ENCODE measurements at places on chromosomes 12 and 14.

- peak; percentile 58 for DNase-seq
Observed at GRCh38 chr12:46267825-46268582, 839 bp downstream of the SLC38A1 start.

DNA sequence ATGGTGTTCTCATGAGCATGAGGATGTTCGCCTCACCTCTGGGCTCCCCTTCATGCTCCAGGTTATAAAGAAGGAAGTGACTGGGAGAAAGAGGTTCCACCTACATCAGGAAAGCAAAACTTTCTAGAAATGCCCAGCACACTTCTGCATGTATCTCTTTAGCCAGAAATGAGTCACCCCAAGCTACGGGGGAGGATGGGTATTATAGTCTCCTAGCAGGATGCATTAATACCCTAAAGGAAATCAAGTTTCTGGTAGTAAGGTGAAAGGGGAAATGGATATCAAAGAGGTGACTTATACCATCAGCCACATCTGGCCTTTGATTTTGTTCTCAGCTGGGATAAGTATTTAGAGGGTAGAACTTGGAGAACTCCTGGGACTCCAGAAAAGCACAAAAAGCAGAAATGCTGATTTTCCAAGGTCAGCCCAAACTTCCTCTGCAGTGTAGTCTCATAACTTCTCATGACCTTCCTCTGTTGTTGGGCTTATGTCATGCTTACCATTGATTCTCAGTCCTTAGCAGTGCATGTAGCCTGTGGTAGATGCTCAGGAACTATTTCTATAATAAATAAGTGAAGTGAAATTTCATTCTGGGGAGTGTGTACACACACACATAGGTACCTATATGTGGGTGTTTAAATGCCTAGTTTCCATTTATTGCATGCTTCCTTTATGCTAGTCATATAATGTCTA lies 209.4 kb upstream of the CRY1 start:
- no peak for DNase-seq

GRCh38 chr14:103319422-103319821 lies 14.6 kb upstream of the EIF5 start:
- DNase-seq = no peak

GRCh38 chr12:71719647-71720370 lies 33.9 kb downstream of the TMEM19 start:
- DNase-seq = no peak

DNA sequence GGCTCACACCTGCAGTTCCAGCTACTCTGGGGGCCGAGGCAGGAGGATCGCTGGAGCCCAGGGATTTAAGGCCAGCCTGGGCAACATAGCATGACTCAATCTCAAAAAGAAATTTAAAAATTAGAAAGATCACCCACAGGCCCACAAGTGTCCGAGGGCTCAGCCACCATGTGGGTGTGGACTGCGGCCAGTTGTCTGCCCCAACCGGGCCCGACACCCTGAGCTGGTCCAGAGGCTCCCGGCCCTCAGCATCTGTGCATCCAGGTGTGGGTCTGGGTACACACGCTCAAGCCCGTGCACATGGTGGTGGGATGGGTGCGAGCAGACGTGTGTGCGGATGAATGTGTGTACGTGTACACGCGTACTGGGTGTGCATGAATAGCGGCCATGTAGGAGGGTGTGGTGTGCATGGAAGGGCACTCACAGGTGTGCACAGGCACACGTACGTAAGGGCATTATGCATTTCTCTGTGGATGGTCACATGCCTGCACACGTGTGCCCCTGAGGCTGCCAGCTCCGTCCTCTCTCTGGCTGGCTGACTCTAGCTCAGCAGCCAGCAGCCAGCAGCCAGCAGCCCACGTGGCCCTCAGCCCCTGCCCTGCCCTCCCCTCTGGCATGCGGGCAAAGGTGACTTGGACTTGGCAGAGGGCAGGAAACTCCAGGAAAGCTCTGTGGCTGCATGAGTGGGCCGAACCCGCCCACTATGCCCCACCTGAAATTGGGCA lies 23.3 kb upstream of the NUDT14 start:
- DNase-seq = no peak

GRCh38 chr12:64522807-64523206 lies 70.9 kb downstream of the TBK1 start:
- no peak for DNase-seq

- DNase-seq = no peak
Observed at GRCh38 chr14:89163031-89163636, 253.9 kb downstream of the FOXN3 start.

DNA sequence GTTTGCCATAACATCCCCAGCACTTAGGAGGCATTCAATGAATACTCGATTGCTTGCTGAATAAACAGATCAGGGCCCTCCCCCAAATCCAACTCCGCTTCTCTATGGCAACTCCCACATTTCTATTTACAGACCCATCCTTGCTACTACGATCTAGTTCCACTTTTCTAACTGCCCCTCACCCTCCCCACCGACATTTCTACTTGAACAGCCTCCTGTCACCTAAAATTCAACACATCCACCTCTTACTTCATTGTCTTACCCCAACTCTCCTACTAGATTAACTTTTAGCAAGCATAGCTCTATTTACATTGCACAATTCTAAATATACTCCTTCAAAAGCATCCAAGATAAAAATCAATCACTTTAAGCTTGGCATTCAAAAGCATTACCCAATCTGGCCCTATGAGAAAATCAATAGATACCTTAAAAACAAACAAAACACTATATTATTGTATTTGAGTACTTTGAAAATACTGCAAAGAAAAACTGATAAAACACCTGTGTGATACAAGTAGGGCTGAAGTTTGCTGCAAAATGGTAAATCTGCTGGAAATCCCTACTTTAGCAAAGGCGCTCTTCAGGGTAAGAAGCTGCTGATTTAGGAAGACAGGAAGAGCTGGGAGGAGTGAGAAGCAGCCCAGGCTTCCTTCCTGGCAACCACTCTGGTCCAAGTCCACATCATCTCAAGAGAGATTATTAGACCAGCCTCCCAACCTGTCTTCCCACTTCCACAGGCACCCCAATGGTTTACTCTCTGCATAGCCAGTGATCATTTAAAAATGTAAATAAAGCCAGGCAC lies 96.4 kb downstream of the HECTD4 start:
- DNase-seq = peak; percentile 5

- DNase-seq = peak; percentile 97
Observed at GRCh38 chr12:51424662-51425539, at the start of gene SLC4A8. TSS of gene SLC4A8 (plus strand) at chr12:51424831. CDS start at chr12:51424988, 157 bp downstream.

DNA sequence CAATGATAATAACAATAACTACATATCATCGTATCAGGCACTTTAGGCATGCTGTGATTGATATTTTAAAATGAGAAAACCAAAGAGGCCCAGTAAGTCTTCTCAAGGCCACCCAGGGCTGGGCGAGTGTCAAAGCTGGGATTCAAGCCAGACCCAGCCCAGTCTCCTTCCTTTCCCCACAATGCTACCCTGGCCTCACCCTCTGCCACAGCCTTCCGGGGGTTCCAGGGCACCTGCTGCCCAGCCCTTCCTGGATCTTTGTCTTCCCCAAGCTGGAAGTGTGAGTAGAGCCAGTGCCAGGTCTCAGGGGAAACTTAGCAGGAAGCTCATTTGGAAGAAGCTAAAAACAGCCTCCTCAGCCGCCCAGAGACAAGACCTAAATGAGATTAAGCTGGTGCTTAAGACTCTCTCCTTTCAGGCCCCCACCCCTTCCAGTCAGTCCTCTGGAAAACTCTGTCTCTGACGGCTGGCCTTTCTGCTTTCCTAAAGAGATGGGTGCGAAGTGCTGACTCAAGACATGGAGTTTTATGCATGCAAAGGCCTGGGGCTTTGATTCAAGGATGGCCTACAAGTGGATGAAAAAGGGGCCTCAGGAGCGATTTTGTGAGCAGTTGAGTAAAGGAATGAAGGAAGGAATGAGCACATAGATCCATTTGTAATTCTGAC lies 184.2 kb downstream of the KCNA5 start:
- DNase-seq = no peak

DNA sequence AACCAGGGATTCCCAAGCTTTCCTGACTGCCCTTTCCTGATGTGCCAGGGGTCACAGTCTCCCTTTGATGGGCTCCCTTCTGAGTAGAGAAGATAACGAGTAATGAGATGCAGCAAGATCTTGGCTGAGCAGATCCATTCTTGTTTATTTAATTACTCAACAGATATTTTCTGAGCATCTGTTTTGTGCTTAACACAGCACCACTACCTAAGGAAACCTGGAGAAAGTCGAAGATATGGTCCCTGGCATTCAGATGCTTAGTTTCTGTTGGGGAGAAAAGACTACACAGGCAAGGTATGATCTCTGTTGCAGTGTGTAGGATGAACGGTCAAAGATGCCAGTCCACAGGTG lies 3.9 kb downstream of the AJUBA start:
- DNase-seq = no peak

DNA sequence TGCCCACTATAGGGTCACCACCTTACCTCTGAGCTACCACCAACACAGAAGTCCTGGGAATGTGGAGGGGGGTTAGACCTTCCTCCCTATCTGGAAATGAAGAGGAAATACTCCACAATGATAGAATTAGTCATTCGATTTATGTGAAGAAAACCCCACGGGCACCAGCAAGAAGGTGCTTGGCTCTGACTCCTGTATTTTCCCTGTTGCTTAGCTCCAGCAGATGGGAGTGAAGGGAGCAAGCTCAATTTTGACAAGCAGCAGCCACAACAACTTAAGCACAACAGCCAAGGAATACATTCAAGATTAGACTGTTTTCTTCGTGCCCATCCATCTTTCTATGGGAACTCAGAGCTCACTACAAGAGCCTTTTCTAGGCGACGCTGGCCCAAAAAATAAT lies 191.7 kb downstream of the SPTSSA start:
- DNase-seq = no peak

DNA sequence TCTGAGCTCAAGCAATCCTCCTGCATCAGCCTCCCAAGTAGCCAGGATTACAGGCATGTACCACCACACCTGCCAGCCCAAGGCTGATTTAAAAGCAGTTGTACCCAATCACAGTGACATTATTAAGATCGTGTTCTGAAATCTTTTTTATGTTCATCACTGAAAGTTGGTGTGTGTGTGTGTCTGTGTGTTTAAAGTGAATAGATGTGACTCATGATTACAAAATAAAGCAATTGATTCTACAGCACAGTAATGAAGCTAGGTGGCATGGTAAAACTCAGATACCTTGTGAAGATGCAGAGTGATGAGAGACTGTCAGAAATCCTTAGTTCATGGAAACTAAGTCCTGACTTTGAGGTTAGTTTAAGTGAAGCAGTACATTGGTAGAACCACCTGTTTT lies 74.2 kb upstream of the ATP2B1 start:
- DNase-seq = no peak

- DNase-seq = no peak
Observed at GRCh38 chr12:122747224-122748135, 5.1 kb upstream of the DENR start.

DNA sequence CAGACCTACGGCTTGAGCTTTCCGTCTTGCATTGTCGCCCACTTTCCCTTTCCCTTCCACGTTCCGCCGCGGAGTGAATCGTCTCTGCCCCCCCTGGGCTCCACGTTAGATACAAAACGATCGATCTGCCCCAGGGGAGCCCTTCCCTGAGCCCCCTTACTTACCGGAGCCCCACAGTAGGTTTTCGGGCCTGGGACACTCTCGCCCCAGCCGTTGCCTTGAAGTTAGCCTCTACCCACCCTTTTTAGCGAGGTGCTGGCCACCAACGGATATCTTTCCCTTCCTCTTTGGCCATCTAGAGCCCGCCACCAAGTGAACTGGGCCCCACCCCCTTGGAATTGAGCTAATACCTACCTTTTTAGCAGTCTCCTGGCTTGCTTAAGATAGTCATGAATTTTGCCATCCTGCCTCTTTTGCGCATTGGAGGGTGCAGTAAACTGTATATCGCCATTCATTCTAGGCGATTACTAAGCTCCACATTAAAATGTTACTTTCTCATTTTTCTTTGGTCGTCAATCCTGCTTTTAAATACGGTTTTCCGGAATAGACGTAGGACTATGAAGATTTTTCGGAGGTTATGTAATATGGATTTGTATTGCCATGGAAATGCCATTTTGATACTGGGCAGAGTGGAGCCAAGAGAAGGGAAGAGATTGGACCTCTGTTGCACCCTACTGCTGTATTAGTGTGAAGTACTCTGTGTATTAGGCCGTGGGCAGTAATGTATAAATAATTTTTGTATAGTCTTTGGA lies 764 bp downstream of the RBM25 start:
- DNase-seq = no peak

GRCh38 chr14:61388976-61389576 lies 67.7 kb downstream of the PRKCH start:
- DNase-seq = no peak

DNA sequence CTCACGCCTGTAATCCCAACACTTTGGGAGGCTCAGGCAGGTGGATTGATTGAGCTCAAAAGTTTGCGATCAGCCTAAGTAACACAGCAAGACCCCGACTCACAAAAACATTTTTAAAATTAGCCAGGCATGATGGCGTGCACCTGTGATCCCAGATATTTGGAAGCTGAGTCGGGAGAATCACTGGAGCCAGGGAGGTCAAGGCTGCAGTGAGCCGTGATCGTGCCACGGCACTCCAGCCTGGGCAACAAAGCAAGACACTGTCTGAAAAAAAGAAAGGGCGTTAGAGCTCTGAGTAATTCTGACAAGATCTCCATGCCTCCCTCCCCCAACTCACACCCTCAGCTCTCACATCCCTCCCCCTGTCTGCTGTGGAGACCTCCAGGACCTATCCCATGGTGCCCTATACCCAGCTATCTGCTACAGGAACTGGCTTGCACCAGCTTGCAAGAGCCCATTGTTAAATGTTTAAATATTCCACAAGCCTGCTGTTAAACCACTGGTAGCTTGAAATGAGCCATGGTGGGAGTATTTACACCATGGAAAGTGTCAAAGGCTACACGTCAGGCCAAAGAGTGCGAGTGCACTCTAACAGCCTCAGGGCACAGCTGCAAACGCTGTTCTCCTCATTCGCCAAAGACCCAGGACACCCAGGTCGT lies 35.1 kb upstream of the PPP2R5C start:
- no peak for DNase-seq

DNA sequence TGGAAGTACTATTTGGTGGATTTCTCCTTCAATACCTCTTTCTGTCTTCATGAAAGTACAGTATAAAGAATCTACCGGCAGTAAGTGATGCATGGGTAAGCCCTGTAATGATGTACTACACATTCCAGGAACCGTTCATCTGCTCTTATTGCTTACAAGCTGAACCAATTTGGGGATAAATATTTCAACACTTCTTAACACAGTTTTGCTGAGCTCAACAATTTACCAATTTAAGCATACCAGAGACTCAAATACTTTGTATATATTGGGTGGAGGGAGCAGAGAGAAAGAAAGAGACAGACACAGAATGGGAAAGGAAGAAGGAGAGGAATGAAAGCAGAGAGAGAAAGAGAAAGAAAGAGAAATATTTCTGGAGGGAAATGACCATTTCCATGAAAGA lies 821.1 kb upstream of the FLRT2 start:
- DNase-seq = no peak

- DNase-seq = no peak
Observed at GRCh38 chr12:75852143-75852542, 179.4 kb downstream of the PHLDA1 start.

- DNase-seq = no peak
Observed at GRCh38 chr14:23137192-23137812, 18.2 kb upstream of the CEBPE start.

DNA sequence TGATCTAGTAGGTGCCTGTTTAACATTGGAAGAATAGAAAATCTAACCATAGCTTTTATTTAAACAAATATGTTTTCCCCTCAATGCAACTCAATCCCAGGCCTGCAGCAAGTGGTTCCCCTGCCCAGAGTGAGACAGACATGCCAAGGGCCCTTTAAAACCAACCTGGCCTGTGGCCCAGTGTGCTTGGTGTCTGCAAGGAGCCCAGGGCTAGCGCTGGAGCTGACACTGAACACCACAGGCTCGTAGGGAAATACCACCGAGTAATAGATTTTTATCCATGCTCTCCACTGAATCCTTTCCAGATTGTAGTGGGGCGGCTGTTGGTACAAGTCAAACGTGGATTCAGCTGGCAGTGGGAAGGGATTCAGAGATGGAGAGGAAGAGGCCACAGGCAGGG lies 95.6 kb upstream of the NRXN3 start:
- no peak for DNase-seq
